ENCODE measurements at places on chromosomes 4 and X.

GRCh38 chr4:184253072-184253420, 35.4 kb upstream of the ENPP6 start:
- no peak for DNase-seq

GRCh38 chrX:38561951-38562719, 793 bp downstream of the TSPAN7 start:
- no peak for DNase-seq

GRCh38 chr4:10413177-10413576, 44.0 kb downstream of the ZNF518B start:
- no peak for DNase-seq

GRCh38 chr4:126526335-126526734, 1106.4 kb upstream of the INTU start:
- no peak for DNase-seq

DNA sequence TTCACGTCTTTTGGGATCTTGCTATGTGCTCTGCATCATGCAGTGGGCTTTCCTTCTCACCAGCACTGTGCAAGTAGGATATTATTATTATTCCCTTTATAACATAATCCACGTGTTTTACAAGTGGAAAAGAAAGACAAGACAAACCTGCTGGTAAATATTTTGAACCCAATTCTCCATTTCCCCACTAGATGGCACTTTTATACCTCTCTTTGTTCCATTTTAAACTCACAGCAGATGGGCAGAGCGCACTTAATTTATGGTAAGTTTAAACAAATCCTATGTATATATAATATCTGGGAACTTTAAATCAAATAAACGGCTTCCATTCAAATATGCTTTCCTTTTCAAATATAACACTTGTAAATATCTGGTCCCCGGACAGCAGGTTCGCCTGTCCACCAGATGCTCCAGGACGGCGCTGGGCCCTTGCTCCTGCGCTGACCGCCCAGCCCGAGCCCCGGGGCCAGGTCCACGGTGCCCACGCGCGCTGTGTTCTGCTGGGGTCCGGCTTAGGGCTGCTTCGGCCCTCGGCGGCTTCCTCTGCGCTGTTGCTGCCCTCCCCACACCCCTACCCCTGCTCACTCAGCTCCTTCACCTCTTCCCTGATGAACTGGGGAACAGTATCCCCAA, 31.1 kb downstream of the F11 start:
- DNase-seq, result no peak

- no peak for DNase-seq
Observed at GRCh38 chr4:126890994-126891393, 741.8 kb upstream of the INTU start.

- DNase-seq, result no peak
Observed at GRCh38 chr4:2831611-2832308, 11.9 kb upstream of the ADD1 start.

DNA sequence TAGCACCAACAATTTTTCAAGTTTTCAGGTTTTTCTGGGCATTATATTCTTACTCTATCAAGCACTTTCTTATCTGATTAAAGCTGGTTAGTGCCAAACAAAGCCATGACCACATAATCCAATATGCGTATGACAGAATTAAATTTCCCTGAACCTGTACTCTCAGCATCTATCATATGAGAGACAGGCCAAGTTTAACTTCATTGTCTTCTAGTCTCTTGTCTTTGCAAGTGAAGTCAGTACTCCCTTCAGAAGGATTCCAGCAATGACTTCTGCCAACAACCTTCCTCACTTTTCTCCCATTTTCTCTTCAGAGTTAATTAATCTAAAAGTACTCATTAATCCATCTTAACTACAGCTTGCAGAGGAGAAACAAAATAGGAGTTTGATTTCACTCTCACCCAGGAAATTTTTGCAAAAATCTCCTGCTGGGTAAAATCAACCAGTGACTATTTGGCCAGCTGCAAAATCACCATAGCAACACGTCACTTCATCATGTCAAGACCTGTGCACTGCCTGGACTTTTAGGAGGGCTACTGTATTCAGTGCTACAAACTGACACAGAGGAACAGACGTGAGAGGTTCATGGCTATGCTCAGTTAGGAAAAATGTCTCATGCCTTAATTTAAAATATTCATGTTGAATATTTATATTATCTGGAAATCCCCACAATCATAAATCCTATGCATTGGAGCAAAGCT, 208.4 kb downstream of the ANTXR2 start:
- no peak for DNase-seq

GRCh38 chrX:916230-916599, 285.6 kb downstream of the SHOX start:
- DNase-seq, result no peak

DNA sequence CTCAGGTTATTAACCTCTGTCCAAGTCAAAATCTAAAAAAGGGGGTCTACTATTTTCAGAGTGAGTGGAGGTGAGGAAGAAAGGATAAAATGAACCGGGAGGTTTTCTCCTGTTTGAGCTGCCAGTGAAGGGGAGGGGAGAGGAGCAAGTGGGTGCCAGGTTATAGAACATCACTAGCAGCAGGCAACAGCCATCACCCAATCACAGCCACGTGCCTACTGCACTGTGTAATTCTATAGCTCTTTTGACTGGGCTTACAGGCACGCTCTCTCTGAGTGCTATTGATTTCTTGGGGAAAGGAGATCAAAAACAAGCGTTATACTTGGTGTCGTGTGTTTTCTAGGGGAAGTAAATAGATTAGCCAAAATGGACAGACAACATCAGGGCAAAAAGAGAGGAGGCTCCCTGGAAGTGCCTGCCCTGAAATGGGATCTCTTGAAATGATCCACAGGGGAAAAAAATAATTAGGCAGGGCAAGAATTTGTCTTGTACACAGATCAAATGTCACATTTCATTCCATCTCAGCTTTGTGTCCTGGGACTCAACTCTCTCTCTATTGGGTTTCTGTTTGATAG, 300.5 kb upstream of the LCORL start:
- no peak for DNase-seq

GRCh38 chrX:38768079-38768478, 33.2 kb upstream of the MID1IP1 start:
- no peak for DNase-seq

DNA sequence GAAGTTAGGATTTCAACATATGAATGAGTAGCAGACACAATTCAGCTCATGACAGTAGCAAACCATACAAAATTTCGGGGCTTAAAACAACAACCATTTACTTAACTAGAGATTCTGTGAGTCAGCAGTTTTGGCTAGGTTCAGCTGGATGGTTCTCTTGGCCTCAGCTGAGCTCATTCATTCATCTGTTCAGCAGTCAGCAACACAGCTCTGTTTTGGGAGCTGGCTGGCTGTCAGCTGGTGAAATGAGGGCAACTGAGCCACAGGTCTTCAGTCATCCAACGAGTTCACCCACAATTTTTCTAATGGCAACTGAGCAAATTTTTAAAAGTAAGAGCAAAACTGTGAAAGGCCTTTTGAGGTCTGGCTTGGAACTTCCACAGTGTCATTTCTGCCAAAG, 2005.1 kb upstream of the AGA start:
- no peak for DNase-seq

DNA sequence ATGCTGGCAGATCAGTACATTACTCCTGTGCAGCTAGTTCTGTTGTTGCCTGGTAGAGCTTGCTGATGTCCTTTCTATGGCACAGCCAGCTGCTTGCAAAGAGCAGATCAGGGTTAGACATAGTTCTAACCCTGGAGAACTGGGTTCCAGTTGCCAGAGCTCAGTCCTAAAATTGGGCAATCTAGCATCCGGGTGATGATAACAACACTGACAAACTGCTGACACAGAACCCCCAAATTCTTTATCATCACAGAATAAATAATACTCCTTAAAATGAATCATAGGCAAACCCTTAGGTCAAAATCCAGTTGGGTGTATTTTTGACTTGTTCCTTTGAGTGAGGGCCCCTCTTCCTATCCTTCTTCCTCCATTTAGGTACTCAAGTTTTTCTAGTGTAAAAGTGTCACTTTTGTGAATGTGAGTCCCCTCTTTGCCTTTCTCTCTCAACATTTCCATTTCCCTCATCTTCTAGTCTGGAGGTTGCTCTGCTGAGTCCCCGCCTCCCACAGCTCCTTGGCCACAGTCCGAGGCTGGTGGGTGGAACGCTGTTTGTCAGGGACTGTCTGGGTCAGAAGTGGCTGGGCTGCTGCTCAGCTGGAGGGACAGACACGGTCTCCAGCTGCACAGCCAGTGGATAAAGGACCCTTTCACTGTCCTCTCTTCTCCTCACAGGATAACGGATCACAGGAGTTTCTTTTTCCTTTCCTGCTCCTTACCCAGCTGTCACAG, 93.6 kb upstream of the RASGEF1B start:
- DNase-seq, result no peak

DNA sequence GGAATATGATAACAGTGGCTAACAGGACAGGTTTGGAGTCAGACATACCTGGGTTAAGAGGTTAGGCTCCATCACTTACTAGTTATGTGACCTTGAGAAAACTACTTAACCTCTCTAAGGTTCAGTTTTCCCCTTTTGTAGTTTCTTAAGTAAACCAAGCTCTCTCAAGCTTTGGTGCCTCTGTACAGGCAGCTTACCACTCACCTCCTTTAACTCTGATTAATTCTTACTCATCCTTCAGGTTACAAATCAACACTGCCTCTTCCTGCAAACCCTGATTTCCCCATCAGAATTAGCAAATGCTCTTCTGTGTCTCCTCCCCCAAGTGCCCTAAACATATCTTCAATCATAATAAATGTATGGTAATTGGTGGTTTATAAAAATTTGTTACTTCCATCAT, 3.5 kb upstream of the SERTM2 start:
- no peak for DNase-seq

GRCh38 chr4:7240306-7240705, 48.0 kb downstream of the SORCS2 start:
- no peak for DNase-seq

GRCh38 chr4:8779490-8779932, 92.1 kb downstream of the HMX1 start:
- DNase-seq, result no peak

DNA sequence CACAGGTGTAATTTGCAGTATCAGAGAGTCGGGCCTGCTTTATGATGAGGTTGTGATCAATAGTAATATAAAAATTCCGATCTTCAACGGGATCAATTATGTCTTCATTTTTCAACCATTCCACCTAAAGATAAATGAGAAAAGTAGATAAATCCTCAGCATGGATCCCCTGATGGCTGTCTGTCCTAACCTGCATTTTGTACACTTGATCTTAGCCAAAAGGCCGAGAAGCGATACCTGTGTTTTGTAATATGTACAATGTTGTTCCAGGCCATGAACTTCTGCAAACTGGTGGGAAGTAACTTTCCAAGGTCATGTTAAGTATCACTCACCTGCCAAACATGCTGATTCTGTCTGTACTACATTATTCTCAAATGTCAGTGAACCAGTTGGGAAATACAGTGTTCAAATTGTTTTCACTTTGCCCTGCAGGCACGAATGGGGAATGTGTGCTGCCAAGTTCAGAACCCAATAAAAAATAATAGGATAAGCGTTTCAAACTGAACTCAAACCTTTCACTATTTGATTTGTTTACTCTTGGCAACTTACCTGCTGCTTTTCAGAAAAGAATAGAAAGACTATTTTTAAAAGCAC, 298.1 kb downstream of the UNC5C start:
- DNase-seq, result no peak
